ENCODE measurements at places on chromosomes 6 and 20. TPM values are rescaled to one million over a fixed set of nuclear protein-coding genes. Genes with fewer than 3 reads are reported as not detected.

Gene BPIFB1
- not detected for total RNA-seq

Gene CBLN4
- total RNA-seq, result not detected

Gene SRMS
- total RNA-seq, result not detected

Gene CYP39A1
- 0.97 TPM for total RNA-seq

Gene STK4
- total RNA-seq, result 13.0 TPM

Gene PRR18
- not detected for total RNA-seq

Gene LRRN4
- not detected for total RNA-seq

Gene CLIC5
- total RNA-seq, result 0.06 TPM

Gene TPBG
- 5.7 TPM for total RNA-seq

Gene PDE10A
- 7.2 TPM for total RNA-seq

Gene HLA-DRB5
- 1.6 TPM for total RNA-seq

Gene GPR6
- total RNA-seq, result not detected

Gene GJA10
- not detected for total RNA-seq

Gene TMEM63B
- total RNA-seq, result 44.9 TPM

Gene MUC21
- not detected for total RNA-seq

Gene EEF1A2
- 27.1 TPM for total RNA-seq

Gene DSP
- 59.2 TPM for total RNA-seq

Gene KIAA0408
- total RNA-seq, result under 0.01 TPM

Gene SNTA1
- total RNA-seq, result 4.9 TPM

All from bladder microvascular endothelial cell (primary cell).